ENCODE measurements at places on chromosomes 16 and 17.

- DNase-seq = no peak
These were observed 31.1 kb downstream of the CDH1 start for GRCh38 chr16:68768175-68768574.

- no peak for DNase-seq
These were observed 12.6 kb upstream of the BAIAP2 start for GRCh38 chr17:81022344-81022676.

DNA sequence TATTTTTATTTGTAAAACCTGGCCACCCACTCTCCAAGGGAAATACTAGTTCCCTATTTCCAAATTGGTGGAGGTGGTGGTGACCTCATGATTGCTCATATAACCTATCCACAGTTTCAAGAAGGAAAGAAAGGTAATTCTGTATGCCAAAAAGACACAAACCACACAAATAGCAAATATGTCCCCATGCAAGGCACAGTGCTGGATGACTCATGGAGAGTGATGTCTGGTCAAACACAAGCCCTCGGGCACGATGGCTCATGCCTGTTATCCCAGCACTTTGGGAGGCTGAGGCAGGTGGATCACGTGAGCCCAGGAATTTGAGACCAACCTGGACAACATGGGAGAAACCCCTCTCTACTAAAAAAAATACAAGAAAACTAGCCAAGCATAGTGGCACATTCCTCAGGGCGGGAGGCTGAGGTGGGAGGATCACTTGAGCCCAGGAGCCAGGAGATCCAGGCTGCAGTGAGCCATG lies 64.2 kb downstream of the GNA13 start:
- DNase-seq = no peak

- DNase-seq = no peak
These were observed 6.7 kb downstream of the TRPV1 start for GRCh38 chr17:3602499-3602898.

DNA sequence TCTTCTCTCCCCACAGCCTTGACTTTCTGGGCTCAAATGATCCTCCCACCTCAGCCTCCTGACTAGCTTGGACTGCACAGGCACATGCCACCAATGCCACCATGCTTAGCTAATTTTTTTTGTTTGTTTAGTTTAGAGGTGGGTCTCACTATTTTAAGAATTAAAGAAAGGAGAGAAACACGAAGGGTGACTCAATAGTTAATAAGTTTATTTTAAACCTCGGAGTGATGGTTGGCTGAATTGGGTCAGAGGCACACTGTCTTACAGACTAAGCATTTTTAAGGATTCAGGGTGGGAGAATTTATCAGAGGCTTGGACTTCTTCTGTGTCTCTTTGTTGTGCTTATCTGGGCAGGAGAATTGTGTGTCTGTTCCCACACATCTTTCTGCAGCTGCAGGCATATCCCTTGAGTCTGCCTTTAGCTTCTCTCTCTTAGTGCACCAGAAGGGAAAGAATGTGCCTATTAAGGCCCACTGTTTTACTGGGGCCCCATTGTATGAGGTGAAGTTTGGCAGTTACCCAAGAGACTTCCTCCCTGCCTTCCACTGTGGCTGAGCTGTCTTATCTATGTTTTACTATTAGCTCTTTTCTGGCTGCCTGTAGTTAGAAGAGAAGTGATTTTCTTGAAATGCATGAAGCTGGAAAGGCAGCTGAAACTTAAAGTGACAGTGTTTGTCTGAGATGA lies 2172.0 kb downstream of the TP53TG3F start:
- no peak for DNase-seq

- no peak for DNase-seq
These were observed 2.7 kb downstream of the SPNS2 start for GRCh38 chr17:4501295-4501949.

DNA sequence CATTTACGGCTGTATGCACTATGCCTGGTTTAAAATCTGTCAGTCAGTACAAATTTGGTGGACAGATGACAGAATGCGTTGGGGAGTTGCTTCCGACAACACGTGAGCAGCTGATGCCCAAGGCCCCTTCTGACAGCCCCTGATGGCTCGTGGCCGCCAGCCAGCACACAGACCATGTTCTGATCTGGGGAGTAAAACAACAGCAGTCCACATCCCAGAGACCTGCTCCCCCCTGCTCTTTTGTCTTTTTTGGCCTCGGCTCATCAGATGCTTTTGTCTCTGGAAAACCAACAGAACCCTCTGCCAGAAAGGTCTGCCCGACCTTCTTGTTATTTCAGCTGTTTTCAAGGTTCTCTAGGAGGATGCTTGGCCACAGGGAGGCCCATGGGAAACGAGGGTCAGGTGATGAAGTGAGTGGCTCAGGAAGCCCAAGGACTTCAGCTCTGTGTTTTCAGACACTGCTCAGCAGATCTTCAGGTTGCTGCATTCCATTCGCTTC lies 10.8 kb downstream of the ARSG start:
- no peak for DNase-seq
